ENCODE measurements at places on chromosomes 3 and 15. TPM values are rescaled to one million over a fixed set of nuclear protein-coding genes. Genes with fewer than 3 reads are reported as not detected.

Gene SUCNR1
- total RNA-seq, result 1.2 TPM

Gene ZNF860
- not detected for total RNA-seq

Gene GPR156
- 0.17 TPM for total RNA-seq

Gene PP2D1
- not detected for total RNA-seq

Gene ZBBX
- not detected for total RNA-seq

Gene PTPN9
- 6.0 TPM for total RNA-seq

Gene XYLB
- 1.3 TPM for total RNA-seq

Gene TRPM1
- not detected for total RNA-seq

Gene TMC3
- total RNA-seq, result not detected

Gene HRG
- not detected for total RNA-seq

Gene SNRPN
- 461 TPM for total RNA-seq

Gene RAD51
- total RNA-seq, result 1.2 TPM

Gene OSTN
- not detected for total RNA-seq

Gene TNFAIP8L3
- 14.1 TPM for total RNA-seq

Gene C3orf20
- total RNA-seq, result not detected

Gene PODXL2
- 2.1 TPM for total RNA-seq

Gene P3H2
- 4.3 TPM for total RNA-seq

Gene CNTN6
- not detected for total RNA-seq

Gene SPINK8
- not detected for total RNA-seq

Gene LRRC49
- total RNA-seq, result 98.8 TPM

Gene DPPA2
- not detected for total RNA-seq

Gene FGF12
- 346 TPM for total RNA-seq

Gene ZNF662
- 7.3 TPM for total RNA-seq

Gene C2CD4A
- total RNA-seq, result not detected

Gene FAN1
- total RNA-seq, result 13.6 TPM

Gene EIF3J
- 86.3 TPM for total RNA-seq

Gene FSD2
- total RNA-seq, result 45.3 TPM

Gene CD86
- 30.0 TPM for total RNA-seq

Gene LHFPL4
- total RNA-seq, result not detected

Gene MOBP
- not detected for total RNA-seq

Gene ARHGAP31
- 31.9 TPM for total RNA-seq

Gene CHP1
- total RNA-seq, result 119 TPM

Gene GP5
- not detected for total RNA-seq

Gene NOX5
- not detected for total RNA-seq

Gene TNFSF10
- 23.5 TPM for total RNA-seq

Gene SKOR1
- total RNA-seq, result not detected

Gene MME
- total RNA-seq, result 7.1 TPM

Gene SI
- total RNA-seq, result not detected

Gene SLC35A5
- total RNA-seq, result 16.4 TPM

Gene LTF
- total RNA-seq, result 3.4 TPM

Gene CIP2A
- 4.7 TPM for total RNA-seq

Gene ACKR4
- 1.6 TPM for total RNA-seq

Gene MFGE8
- 480 TPM for total RNA-seq

Gene ALDH1A3
- 37.1 TPM for total RNA-seq

Gene DAZL
- total RNA-seq, result not detected

Gene CRBN
- total RNA-seq, result 58.0 TPM

Gene CYP1A1
- total RNA-seq, result 0.16 TPM

Gene CD200R1
- 0.70 TPM for total RNA-seq

Gene WDR76
- total RNA-seq, result 2.9 TPM

Gene KCNMB3
- 1.1 TPM for total RNA-seq

Gene CACNA2D3
- 24.1 TPM for total RNA-seq

Data from heart left ventricle (tissue), 16 donors.